ENCODE measurements at places on chromosomes 12 and 14. TPM values are rescaled to one million over a fixed set of nuclear protein-coding genes. Genes with fewer than 3 reads are reported as not detected.

KRT86 gene
- total RNA-seq: not detected

TMCC3 gene
- total RNA-seq: 5.7 TPM

DNA sequence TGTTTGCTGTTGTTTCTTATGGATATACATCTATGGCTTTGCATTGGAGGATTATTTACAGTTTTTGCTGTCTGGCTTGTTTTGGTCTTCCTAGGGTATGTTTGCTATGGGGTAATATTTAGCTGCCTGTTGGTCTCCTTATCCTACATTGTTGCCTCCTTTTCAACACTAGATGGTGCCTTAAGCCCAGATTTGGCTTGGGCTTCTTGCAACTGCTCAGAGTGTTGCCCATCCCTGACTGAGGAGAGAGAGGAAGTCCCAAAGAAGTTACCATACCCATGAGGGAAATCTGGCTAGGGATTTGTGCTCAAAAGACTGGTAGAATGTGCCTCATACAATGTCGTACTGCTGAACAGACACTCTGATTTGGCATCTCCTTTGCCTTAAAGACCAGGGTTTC is 94.6 kb upstream of the MUCL1 start:
- H3K4me3 ChIP-seq: no peak overlapping the region
- no peak overlapping the region for H3K27ac ChIP-seq
- no peak for DNase-seq
- H3K4me1 ChIP-seq: no peaks in the 10 kb centered on the region

DNA sequence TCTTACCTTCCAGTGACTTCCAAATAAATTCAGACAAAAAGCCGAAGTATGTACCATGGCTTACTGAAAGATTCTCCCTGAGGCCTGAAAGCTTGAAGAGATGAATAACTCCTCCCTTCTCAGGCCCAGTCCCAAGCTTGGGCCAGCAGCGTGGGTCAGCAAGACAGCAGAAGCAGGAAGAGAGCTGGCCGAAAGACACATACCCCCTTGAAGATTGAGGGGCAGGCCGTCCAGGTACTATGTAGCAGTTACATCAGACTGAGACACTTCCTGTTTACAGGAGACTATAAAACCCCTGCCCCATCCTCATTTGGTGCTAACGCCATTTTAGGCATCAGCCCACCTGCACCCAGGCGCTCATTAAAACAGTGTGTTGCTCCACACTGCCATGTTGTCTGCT is 15.0 kb downstream of the NDUFA12 start:
- no peak overlapping the region for H3K4me3 ChIP-seq
- no peak for DNase-seq
- no peaks in the 10 kb centered on the region for H3K36me3 ChIP-seq
- no peaks in the 10 kb centered on the region for H3K27me3 ChIP-seq

DNA sequence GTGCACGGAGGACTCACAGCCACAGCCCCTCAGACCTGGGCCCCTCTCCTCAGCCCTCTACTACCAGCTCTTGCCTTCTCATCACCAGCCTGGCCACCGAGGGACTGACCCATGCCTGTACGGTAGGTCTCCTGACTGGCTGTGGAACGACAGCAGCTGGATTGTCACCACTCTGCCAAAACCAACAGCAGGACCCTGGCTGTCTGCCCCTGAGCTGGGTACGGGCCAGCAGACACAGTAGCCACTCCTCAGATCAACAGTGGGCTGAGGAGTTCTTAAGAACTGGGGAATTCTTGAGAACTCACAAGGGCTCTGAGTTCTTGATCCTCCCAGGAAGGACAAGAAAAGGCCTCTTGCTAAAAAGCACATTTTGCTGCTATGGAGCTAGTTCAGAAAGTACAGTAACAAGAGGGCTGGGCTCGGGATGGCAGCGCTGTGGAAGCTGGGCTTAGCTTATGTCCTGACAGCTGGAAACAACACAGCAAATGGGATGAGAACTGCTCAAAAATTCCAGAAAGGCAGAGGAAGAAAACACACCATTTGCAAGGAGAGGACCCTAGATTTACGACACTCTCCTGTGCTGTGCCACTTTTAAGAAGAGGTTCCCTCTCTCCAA is 176.4 kb downstream of the ANO2 start:
- no peak for DNase-seq
- no peaks in the 10 kb centered on the region for H3K27me3 ChIP-seq
- H3K27ac ChIP-seq: no peak overlapping the region
- no peaks in the 10 kb centered on the region for H3K36me3 ChIP-seq
- no peaks in the 10 kb centered on the region for H3K4me1 ChIP-seq
- no peak overlapping the region for H3K4me3 ChIP-seq

GRCh38 chr12:124898200-124898922 is 16.1 kb downstream of the UBC start:
- peak; percentile 22 for DNase-seq
- H3K27me3 ChIP-seq: peaks cover 3% of the 10 kb centered on the region
- H3K4me3 ChIP-seq: no peak overlapping the region
- peaks cover 4% of the 10 kb centered on the region for H3K4me1 ChIP-seq
- no peaks in the 10 kb centered on the region for H3K36me3 ChIP-seq
- no peak overlapping the region for H3K27ac ChIP-seq

GRCh38 chr14:97113339-97113738 is 316.2 kb downstream of the VRK1 start:
- H3K27me3 ChIP-seq: no peaks in the 10 kb centered on the region
- DNase-seq: no peak
- no peaks in the 10 kb centered on the region for H3K4me1 ChIP-seq
- H3K36me3 ChIP-seq: no peaks in the 10 kb centered on the region

FOXA1 gene
- not detected for total RNA-seq

ENTPD5 gene
- total RNA-seq: 7.8 TPM

DNA sequence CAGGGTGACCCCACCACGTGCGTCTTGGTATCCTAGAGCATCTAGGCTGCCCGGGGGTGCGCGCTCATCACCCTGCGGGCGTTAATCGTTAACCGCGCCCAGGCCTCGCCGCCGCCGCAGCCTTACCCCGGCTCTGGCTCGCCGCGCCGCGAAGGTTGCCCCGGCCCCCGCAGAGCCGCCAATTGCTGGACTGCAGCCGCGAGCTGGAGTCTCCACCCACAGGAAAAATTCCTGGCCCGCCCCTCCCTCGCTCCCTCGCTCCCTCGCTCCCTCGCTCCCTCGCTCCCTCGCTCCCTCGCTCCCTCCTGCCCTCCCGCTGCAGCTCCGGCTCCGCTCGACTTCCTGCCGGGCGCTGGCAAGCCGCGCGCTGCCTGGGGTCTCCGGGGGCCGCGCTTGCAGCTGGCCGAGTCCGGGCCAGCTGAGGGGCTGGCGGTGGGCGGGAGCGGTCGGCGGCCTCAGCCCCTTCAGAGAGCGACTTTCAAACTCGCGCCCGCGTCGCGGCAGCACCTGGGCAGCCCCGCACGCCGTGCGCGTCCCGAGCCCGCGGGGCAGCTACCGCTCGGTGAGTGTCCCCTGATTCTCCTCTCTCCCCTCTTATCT is at the start of gene PLEKHG3:
Gene PLEKHG3, plus strand, starts transcription at position 282 of the 600 bp plus-strand sequence. CDS start 23,208 bp downstream, outside the sequence.
- H3K4me1 ChIP-seq: peaks cover 17% of the 10 kb centered on the region
- H3K36me3 ChIP-seq: peaks cover under 1% of the 10 kb centered on the region
- H3K27me3 ChIP-seq: peaks cover 17% of the 10 kb centered on the region
- no peak within 1 kb of the TSS for H3K27ac ChIP-seq

- H3K36me3 ChIP-seq: peaks cover 5% of the 10 kb centered on the region
- peaks cover 38% of the 10 kb centered on the region for H3K4me1 ChIP-seq
- H3K27ac ChIP-seq: peak overlapping the region; percentile 80
- peak overlapping the region; percentile 46 for H3K4me3 ChIP-seq
- peak; percentile 44 for DNase-seq
Measured at GRCh38 chr14:52013984-52014600, 24.7 kb downstream of the RTRAF start.

FAM181A gene
- not detected for total RNA-seq

NANOG gene
- 1.3 TPM for total RNA-seq

Measured in glutamatergic neuron (in vitro differentiated cells).